IPS DF 6.9 (cell line): ENCODE measurements at places on chromosomes 7 and 10.

GRCh38 chr7:97117035-97117371, 495 bp upstream of the SDHAF3 start:
- no peak for DNase-seq

DNA sequence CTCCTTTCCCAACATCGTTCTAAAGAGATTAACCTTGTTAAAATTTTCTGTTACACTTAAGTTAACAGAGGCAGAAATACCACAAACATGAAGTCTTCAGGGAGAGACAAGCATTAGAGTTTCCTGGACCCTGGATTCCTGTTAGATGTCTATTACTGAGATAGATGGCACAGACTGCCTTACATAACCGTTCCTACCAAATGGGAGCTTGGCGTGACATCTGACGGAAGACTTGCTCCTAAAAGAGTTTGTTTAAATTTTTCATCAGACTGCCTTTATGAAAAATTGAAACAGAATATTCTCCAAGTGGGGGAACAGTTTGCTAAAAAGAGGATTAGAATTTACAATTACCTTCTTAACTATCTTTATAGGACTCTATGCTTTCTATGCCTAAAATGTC, 22.7 kb downstream of the ANK3 start:
- DNase-seq: no peak

DNA sequence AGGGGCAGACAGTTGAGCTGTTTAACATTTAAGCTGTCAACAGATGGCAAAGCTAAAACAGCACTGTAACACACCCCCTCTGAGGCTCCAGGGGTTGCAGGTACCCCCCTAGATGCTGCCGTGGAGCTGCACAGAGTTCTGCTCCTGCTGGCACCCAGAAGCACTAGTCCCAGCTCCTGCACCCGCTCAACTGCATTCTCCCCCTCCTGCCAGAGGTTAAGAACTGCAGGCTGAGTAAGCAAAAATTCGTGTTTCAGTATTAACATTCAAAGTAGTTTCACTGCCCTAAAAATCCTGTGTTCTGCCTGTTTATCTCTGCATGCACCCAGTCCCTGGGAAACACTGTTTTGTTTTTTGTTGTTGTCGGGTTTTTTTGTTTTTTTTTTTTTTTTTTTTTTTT, 790.8 kb upstream of the KCND2 start:
- no peak for DNase-seq

GRCh38 chr10:103627111-103627892, 133.8 kb downstream of the NEURL1 start:
- DNase-seq: no peak

DNA sequence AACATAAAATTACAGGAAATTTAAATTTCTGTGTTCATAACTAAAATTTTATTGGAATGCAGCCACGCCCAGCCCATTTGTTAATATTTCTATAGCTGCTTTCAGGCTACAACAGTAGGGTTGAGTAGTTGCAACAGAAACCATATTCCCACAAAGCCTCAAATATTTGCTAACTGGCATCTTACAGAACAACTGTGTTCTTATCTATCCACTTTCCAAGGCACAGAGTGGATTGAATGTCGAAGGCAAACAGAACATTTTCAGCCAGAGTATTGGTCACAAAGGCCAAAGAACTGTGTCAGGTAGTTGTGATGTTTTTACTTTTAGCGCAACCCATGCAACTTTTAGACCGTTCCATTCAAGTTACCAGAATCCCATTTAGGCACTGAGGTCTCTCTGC, 51.1 kb upstream of the OPN4 start:
- DNase-seq: no peak

GRCh38 chr10:107689323-107689722, 524.8 kb upstream of the SORCS1 start:
- no peak for DNase-seq

- no peak for DNase-seq
These were observed 95.3 kb upstream of the MACROH2A2 start for GRCh38 chr10:69957241-69957885.

- DNase-seq: no peak
These were observed 332.5 kb downstream of the PTPRN2 start for GRCh38 chr7:158255156-158255555.

DNA sequence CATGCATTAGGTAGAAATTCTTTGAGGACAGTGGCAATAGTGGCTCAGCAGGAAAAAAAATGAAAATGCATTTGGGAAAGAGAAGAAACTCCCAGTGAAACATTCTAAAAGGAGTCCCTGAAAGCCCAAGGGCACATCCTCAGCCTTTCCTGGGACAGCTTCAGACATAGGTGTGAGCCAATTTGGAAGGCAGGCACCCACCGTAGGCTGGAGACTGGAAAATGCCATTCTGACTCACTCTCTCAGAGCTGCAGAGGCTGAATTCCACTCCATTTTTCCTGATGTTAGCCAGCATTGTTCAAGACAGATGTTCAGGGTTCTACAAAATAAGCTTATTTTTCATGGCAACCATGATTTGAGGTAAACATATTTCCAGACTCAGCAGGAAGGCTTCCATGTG, 379.0 kb upstream of the FZD8 start:
- DNase-seq: no peak

DNA sequence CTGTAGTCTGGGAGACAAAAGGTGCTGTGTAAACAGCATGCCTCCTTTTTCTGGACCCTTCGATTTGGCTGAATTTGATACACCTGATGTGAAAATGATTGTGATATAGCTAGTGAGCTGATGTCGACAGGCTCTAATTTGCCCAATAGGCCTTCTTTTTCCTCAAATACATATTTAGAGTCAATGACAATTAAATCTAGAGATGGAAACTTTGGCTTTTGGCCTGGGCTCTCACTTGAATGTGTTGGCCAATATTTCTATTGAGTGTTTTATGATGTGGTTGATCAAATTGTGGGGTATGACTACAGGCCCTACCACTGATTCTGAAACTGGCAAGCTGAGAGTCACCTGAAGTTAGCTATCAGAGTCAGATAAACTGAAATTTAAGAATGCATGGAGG, 151.8 kb upstream of the MEOX2 start:
- no peak for DNase-seq

- no peak for DNase-seq
These were observed 71.2 kb downstream of the ARHGAP21 start for GRCh38 chr10:24652381-24652957.

GRCh38 chr10:72746426-72747363, 54.8 kb downstream of the MCU start:
- no peak for DNase-seq

- peak; percentile 52 for DNase-seq
These were observed 94.0 kb downstream of the ADARB2 start for GRCh38 chr10:1643161-1643907.

DNA sequence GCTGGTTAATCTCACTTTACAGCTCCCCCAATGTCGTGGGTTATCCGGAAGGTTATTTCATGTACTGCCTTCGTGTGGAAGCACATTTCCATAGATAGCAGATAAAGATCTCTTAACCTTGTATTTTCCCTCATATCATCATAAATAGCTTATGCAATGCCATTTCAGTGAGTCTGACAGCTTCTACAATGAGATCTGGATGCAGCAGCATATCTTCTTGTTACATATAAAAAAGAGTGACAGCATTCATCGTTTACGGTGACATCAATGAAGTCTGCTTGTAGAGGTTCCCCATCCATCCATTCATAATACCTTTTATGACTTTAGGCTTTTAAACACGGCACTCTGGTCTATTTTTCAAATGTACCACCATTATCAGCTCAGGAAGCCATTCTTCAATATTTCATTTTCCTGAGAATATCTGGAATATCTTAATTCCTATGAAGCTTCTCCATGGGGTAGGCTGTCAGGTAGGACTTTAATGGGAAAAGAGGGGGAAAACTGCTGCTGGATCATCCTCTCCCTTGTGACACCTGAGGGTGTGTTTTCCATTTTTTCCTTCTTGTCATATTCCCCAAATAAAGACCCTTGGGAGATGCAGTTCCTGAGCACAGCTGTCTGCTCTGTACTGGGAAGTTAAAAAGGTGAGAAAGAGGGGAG, 51.9 kb upstream of the CTBP2 start:
- DNase-seq: no peak

DNA sequence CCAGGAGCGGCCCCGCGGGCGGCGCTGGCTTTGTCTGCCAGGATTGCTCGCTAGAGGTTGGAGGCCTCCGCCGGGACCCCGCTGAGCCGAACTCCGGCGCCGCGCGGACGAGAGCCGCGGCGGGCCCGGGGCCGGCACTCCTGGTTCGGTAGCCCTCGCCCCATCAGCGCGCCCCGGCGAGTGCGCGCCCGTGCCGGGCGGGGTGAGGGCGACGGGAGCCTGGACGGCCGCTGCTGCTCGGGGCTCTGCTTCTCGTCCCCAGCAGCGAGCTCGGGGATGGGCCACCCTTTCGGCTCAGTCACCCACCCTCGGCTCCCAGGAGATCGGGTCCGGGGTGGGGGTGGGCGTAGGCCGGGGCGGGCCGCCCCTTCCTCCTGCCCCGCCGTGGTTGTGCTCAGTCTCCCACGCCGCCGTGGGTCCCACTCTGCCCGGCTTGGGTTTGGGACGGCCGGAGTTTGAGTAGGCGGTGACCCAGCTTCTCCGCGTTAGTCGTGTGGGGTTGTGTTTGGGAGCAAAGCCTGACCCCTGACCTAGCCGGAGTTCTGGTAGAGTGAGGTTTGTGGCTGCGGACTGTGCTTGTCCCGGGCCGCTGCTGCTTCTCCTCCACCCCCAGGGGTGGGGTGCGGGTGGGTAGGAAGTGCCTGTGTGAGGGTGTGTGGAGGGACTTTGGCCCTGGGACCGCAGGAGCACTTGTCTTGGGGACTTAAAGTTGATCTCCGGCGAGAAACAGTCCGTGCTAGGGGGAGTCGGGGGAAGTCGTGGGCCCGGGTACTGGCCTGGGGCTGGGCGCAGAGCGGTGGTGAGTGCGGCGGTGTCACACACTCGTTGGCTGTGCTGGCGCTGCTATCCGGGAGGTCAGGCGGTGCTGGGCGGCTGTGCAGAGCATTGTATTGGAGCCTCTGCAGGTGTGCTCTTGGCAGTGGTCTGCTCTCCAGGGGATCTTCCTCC, 677 bp downstream of the TSPAN14 start:
- DNase-seq: no peak

DNA sequence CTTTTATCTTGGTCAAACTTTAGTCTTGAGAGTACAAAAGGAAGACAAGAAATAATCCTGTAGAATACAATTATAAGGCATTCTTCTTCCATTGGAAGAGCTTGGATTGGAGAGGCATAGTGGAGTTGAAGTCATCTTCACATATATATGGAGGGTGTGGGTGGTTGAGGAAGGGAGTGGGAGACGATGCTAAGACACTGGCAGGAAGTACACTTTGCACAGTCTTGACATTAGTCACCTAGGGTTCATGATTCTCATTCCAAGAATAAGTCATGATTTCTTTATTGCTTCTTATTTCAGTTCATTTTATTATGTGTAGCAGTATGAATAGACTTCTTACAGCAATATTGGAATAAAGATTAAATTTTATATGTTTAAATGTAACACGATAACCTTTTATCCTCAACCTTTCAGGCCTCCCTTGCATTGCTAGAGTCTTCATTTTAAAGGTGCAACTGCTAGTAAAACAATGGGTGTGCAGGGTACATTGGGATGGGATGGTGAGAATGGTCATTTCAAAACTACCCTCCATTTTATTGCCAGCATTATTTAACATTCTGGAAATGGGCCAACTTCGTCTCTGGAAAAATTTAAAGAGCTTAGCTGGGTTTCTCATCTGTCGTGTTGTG, 12.3 kb upstream of the SLC26A3 start:
- DNase-seq: no peak

- DNase-seq: no peak
These were observed 429.7 kb downstream of the ARL4A start for GRCh38 chr7:13117103-13117502.

- DNase-seq: no peak
These were observed 245.1 kb upstream of the AOAH start for GRCh38 chr7:36969376-36969775.

DNA sequence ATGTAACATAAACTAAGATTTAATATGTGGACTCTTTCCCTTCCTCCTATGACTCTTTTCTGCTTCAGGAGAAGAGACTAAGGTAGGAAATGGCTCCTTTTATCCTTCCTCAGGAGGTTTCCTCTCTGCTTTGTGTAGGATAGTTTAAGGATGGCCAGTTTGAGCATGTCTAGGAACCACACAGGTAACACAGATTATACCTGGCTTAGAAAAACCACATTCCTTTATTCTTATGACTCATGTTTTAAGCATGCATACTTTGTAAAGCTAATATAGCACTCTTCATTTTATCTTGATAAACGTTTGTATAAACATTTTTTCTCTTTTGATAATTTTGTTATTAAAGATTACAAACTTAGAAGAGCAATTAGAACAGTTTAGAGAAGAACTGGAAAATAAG, 57.8 kb downstream of the CYP51A1 start:
- no peak for DNase-seq

DNA sequence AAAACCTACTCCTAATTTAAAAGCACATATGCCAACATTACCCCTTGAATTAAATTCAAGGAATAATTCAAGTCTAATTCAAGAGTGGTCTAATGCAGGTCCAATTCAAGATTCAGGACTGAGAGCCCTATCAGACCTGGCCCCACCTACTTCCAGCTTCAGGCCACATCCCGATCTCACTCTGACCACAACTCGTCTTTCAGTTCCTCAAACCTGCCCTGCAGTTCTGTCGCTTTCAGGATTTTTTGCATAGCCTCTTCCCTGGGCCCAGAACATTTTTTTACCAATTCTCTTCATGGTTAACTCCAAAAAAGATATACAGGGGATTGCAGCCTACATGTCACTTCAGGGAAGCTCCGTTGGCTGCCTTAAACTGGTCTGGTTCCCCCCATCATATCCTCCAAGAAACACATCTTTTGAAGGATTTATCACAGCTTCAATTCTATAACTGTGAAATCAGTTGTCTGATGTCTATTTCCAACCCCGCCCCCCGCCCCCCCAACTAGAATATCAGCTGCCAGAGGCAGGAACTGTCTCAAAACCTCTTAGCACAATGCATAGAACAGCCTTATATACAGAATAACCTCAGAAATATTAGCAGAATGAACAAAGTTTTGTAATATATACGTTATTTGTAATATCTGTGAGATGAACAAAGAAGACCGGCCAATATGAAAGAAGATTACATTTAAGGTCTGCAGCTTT, 20.8 kb downstream of the CCDC6 start:
- no peak for DNase-seq

DNA sequence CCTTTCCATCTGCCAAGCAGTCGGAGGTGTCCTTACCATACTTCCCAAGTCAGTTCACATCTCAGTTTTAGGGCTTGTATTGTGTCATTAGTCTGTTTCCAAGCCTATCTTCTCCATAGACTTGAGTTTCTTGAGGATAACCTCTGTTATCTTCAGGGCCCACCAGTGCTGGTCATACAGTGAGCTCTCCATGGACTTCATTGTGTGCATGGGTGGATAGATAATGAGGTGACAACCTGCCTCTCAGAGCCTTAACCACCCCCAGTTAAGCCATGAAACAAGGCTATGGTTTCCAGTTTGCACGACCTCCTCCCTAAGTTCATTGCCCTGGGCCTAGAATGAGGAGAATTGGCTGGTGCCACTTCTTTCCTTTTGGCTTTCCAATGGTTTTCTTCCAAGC, 38.5 kb upstream of the WAC start:
- no peak for DNase-seq

DNA sequence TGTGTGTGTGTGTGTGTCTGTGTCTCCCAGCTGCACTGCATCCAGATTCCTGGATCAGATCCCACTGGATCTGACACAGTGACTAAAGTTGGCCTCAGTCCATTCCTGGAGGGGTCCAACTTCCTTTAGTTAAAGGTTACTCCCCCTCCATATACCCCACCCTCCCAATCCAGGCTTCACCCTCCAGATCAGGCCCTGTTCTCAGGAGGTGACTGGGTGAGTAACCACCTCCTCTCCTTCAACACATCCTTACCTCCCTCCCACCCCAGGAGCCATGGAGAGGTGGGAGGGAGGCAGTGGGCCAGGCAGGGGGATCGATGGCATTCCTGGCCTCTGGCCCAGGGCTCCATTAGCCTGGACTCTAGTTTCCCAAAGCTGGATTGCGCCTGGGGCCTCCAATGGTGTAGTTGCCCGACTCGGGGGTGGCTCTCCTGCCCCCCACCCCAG, 11.3 kb downstream of the KCNIP2 start:
- DNase-seq: no peak
